NCI-H187 (cell line): ENCODE measurements at places on chromosomes 12 and 14.

- no peak for DNase-seq
These were observed at the start of gene OAS2 for GRCh38 chr12:112978163-112979040. Gene OAS2, plus strand, starts transcription at chr12:112978519. Its CDS starts 90 bp downstream, at chr12:112978609.

GRCh38 chr14:65222440-65222858, 120.1 kb upstream of the MAX start:
- no peak for DNase-seq

- DNase-seq, result no peak
These were observed 142.8 kb downstream of the PAWR start for GRCh38 chr12:79547735-79548609.

GRCh38 chr12:96578526-96579125, 89.2 kb downstream of the CFAP54 start:
- DNase-seq, result peak; percentile 5

DNA sequence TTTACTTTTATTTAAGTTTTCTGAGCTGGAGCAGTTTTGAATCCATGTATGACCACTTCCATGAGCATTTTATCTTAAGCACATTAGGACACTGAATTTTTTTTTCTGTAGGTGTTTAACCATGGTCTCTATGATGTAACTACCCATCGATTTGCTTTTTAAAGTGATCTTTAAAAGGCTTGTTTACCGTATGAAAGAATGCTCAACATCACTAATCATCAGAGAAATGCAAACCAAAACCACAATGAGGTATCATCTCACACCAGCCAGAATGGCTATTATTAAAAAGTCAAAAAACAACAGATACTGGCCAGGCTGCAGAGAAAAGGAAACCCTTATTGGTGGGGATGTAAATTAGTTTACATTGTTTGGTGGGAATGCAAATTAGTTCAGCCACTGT, 23.0 kb downstream of the GLRX5 start:
- no peak for DNase-seq

DNA sequence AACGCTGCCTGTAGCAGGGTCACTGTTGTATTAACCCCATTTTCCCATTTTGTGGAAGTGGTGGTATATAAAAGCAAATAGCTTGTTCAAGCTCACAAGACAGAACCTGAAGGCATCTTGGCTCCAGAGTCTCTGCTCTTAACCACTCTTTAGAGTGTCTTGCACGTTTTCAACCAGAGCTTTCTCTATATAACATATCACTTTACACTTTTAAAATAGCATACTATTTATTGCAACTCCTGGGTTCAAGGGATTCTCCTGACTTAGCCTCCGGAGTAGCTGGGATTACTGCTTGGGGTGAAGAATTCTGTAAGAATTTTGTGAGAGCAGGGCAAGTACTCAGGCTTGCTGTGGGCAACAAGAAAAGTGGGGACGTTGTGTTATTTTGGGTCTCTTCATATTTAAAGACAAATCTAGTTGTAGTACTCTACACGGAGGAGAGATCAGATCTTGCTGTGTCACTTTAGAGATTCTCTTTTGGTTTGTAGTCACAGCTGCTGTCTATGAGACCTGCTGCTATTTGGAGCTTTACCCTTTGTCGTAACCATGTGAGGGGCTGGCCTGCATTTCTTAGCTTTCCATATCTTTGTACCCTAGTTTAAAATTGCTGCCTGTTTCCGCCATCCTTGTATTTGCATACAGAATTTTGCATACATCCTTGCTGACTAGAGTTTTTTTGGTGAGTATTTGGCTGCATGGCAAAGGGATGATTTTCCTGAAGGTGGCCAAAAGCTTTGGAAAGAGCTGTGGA, 40.7 kb downstream of the WDR20 start:
- DNase-seq, result no peak

DNA sequence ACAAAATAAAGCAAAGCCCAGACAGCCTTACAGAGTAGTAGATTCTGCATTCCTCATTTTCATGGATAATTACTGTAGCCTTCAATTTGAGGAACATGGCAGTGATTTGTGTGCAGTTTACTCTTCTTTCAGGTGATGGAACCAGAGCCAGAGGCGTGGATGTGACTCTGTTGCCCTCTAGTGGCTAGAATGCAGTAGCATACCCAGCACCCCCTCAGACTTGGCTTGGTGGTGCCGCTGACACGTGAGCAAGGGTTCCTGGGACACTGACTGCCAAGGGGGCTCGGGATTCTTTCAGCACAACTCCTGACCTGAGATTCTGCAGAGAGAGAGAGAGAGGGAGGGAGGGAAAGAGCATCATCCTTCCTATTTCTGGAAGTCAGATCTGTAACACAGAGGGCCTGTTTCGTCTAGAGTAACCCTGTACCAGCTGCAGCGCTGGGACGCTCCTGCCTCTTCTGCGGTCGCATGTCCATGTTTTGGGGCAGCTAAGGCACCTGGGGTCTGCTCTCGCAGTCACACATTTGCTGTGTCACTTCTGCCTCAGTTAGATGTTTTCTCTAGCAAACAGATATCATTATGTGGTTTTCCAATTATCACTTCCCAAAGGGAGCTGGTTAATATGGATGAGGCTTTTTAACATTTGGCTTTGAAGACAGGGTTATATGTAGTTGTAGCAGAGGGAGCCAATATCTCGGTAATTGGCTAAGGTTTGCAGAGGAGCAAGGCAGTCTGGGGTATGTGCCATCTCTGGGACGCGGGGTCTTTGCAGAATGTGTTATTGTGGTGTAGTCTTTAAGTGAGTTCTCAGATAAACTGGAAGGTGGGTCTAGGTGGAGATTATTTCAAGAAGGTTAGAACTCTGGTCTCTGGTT, 428.1 kb downstream of the NRXN3 start:
- DNase-seq, result peak; percentile 70
